ENCODE measurements at places on chromosomes 11 and 22.

DNA sequence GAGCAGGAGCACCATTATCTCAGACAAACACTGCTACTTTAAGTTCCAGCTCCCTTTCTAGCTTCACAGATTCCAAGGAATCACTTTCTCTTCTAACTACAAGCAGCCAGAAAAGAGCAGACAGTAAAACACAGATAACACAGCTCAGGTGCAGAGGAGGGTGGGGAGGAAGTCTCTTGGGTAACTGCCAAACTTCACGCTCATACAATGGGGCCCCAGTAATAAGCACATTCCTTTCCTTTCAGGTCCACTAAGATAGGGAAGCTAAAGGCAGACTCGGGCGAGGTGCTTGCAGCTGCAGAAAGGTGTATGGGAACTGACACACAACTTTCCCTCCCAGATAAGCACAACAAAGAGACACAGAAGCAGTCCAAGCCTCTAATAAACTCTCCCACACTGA is 69.2 kb upstream of the OR9G4 start:
- no peak for DNase-seq

- DNase-seq: no peak
These were observed 43.9 kb upstream of the GRIK4 start for GRCh38 chr11:120467627-120468026.

DNA sequence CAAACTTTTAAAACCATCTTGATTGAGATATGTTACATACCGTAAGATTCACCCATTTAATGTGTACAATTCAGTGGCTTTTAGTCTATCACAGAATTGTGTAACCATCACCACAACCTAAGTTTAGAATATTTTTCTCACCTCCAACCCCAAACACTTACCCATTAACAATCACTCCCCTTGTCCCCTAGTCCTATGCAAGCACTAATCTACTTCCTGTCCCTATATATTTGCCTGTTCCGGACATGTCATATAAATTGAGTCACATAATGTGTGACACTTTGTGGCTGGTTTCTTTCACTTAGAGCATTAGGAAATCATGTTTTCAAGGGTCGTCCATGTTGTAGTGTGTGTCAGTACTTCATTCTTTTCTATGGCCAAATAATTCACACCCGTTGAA is 38.8 kb downstream of the RASSF10 start:
- no peak for DNase-seq

GRCh38 chr22:40202225-40202944 is 24.7 kb downstream of the TNRC6B start:
- DNase-seq: no peak

- DNase-seq: no peak
These were observed 32.4 kb downstream of the NF2 start for GRCh38 chr22:29635734-29636357.

GRCh38 chr22:45997777-45998637 is 21.0 kb upstream of the WNT7B start:
- DNase-seq: peak; percentile 26

- DNase-seq: no peak
These were observed 23.7 kb downstream of the PDHX start for GRCh38 chr11:34940026-34940677.

- DNase-seq: no peak
These were observed 24.0 kb downstream of the SLC43A1 start for GRCh38 chr11:57491371-57492061.

DNA sequence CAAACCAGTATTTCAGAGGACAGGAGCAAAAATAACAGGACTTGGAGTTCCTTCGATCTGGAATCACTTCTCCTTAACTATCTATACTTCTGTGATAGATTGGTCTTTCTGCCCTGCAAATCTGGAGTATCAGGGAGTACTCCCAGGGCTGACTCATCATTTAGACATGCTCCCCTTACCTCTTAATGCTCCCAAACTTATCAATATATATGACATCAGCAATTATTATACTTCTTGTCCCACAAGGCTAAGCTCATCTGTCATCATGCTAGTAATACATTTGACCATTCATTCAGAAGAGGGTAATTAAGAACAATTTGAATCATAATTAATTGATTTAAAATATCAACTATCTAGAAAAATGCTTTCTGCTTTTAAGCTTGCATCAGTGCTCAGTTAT is 163.8 kb downstream of the SWAP70 start:
- DNase-seq: no peak

DNA sequence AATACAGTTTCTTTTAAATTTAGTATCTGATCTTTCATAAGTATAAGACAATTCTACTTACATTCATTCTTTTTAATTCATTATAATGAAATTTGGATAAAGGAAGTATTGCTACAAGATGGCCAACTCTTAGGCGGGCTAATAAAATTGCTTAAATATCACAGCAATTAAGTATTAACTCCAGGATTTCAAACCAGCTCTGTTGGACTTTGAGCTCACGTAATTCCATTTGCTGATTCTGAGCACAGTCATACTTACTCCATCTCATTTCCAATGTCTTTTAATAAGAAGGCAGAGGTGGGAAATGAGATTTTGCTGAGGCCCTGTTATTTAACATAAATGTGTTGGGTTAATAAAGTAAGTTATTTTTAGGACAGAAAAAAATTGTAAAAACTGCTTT is 748.1 kb downstream of the KCNA4 start:
- no peak for DNase-seq

DNA sequence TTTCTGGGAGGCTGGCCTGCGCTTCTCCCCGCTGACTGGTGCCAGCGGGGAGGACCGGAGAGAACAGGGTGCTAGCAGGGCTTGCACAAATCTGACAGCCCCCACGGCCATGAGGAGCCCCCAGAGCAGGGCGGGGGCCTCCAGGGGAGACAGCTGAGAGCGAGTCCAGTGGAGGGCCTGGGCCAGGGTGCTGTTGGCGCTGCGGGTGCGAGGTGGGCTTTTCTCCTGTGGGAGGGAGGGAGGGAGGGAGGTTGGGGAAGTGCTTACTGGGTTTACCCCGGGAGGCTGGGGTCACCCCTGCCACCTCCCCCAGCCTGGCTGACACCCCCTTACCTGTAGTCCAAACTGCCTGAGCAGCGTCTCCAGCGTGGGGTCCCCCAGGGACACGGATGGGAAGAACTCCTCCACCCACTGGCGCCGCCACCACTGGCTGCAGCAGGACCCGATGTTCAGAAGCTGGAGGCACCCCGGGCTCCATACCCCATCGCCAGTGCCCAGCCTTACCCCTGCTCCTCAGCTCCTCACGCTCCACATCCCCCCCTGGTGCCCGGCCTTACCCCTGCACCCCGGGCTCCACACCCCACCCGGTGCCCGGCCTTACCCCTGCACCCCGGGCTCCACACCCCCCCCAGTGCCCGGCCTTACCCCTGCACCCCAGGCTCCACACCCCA is 3.9 kb downstream of the LMF2 start:
- no peak for DNase-seq

GRCh38 chr11:123116486-123116885 is 54.5 kb upstream of the HSPA8 start:
- DNase-seq: no peak

GRCh38 chr11:114616516-114616915 is 20.9 kb upstream of the NXPE4 start:
- no peak for DNase-seq

- no peak for DNase-seq
These were observed 120.9 kb upstream of the ZC3H12C start for GRCh38 chr11:109972181-109972715.

DNA sequence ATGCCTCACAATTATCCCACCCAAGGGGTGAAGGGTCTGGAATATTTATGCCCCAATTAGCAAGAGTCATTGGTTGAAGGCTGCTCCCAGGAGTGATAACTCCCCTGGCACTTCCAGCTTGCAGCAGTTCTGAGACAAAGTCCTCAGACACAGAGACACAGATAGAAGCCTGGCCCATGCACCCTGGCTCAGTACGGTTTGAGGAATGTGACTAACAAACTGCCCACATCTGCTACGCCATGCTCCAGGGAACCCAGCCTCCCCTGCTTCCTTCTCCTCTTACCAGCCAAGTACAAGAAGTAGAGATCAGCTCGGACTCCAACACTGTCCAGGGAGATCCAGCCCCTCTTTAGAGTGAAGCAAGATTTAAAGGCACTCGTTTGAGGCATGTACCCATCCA is 48.5 kb upstream of the BMAL1 start:
- no peak for DNase-seq

GRCh38 chr22:24118689-24119384 is 62.5 kb upstream of the SUSD2 start:
- peak; percentile 77 for DNase-seq

DNA sequence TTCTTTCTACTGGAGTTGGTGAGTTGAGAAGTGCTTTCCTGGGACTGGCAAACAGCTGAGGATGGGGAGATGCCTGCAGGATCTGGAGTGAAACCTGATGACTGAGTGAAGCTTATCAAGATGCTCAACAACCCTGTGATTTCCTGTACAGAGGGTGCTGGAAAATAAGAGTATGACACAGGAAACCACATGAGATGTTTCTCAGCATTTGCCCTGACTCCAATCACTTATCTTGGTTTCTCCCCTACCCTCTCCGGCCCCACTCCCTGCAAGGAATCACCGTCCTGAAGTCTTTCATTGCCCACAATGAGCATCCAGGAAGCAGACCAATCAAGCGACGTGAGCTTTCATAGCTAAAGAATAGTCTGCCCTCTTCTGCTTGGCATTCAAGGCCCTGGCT is at the start of gene MRGPRX2:
MRGPRX2 (minus strand) TSS at position 89 of the 400 bp plus-strand sequence. CDS start 4,315 bp downstream, outside the sequence.
- DNase-seq: no peak

- no peak for DNase-seq
These were observed 12.5 kb downstream of the USH1C start for GRCh38 chr11:17531636-17532113.

DNA sequence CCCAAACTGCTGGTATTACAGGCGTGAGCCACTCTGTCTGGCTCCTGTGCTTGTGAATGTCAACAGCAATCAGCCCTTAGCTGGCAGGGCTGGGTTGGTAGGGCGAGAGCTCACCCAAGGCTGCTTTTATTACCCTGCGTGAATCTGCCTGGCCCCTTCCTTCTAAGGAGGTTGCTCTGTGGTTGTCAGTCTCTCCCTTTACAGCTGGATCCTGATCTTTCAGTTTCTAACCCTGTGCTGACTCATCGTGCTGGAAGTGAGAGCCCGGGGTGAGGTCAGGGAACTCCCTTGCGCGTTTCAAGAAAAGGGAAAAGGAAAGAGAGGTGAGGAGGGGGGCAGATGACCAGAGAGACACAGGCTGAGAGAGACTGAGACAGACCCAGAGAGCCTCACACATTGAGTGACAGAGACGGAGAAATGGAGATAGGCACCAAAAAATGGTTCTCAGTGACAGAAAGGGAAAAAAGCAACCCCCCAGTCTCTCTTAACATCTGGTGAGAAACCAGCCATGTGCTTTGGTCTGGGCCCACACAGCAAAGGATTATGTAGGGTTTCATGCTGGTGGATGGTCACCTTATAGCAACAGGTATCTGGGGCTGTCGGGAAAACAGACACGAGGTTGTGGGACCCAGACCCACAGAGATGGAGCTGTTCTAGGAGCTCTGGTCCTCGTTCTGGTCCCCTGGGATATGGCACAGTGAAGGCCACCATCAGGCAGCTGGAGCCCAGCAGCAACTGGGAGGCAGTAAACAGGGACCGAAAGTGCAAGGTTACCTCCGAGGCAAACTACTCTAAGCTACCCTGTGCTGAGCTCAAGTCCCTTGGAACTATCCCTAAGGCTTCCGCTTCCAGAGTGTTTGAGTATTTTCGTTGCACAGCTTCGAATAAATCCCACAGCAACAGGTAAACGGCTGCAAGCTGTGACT is 2.5 kb downstream of the TCN2 start:
- peak; percentile 64 for DNase-seq

DNA sequence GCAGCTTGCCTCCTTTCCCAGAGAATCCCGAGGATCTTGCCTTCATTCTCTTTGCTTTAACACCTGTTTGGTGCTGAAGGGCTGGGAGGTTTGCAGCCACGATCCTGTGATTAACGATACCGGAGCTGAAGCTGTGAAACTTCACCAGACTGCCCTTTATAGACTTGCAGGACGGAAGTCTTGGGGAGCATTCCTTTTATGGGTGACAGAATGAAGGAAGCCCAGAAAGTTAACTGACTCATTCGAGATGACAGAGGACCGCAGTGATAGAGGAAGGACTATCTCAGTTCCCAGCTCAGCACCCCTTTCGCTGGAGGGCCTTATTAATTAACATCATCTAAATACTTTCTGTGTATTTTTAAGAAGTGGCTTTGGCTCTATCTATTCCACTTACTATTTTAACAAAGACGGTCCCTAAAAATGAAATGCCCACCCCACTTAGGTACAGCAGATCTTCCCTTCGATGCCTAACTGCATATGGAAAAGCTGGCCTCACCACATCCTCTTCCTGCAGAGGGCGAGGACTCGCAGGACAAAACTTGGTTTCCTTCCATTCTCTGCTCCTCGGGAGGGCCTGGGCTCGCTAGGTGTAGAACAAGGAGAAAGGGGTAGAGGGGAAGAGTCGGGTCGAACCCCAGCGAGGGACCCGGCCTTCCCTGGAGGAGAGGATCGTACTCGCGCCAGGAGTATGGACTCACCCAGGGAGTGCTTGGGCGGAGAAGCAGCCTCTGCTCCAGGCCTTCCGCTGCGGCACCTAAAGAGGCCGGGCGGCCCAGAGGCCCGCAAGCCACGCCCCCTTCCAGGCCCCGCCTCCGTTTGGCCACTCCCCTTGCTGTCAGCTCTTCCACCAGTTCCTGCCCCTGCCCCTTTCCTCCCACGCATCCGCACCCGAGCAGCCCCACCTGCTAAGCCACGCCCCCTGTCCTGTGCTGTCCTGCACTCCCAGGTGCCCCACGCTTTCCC is 30.7 kb upstream of the USP47 start:
- DNase-seq: no peak

GRCh38 chr11:29780756-29781155 is 236.1 kb downstream of the KCNA4 start:
- no peak for DNase-seq

GRCh38 chr22:50076646-50077535 is 8.3 kb downstream of the MLC1 start:
- no peak for DNase-seq

- DNase-seq: no peak
These were observed 2.1 kb upstream of the DPAGT1 start for GRCh38 chr11:119103793-119104192.

GRCh38 chr11:92264350-92264749 is 39.7 kb downstream of the FAT3 start:
- DNase-seq: no peak

- no peak for DNase-seq
These were observed 120.9 kb downstream of the ST3GAL4 start for GRCh38 chr11:126476266-126476924.

DNA sequence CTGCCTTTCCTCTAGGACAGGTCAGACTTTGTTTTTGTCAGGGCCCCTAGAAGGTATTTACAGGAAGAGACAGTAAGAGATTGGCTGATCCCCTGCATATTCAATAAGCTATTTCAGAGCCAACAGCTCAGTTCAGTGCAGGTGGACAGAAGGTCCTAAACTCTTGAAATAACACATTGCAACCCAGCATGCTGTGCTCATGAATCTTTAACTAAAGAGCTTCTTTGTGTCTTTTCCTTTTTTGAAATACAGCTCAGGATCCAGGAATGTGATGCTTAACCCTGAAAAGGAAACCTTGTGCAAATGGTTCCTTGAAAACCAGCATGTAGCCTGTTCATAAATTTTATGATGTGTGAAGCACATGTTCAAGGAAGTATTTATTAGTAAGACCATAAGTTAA is 43.9 kb downstream of the BBOX1 start:
- DNase-seq: no peak

GRCh38 chr11:15148169-15148568 is 33.4 kb downstream of the INSC start:
- DNase-seq: no peak

GRCh38 chr11:38968951-38969350 is 2370.9 kb upstream of the RAG2 start:
- no peak for DNase-seq
